ENCODE measurements at places on chromosomes 6 and 20.

GRCh38 chr6:167005350-167006159 is 6.4 kb downstream of the CEP43 start:
- no peak for DNase-seq

- DNase-seq: no peak
Observed at GRCh38 chr6:44036699-44037101, 90.6 kb downstream of the MRPL14 start.

DNA sequence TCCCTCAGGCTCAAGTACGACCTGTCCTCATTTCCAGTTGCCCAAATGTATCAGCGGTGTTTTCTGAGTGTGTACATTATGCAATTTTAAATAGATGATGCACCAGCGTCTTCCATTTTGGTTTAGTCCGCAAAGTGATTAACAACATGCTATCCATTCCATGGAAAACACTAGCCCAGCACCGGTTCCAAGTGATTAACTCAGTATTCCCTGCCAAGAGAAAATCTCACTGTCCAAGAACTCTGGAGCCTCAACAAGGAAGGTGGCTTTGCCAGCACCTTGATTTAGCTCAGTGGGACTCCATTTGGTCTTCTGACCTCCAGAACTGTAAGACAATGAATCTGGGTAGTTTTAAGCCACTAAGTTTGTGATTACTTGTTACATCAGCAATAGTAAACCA is 107.2 kb downstream of the FOXC1 start:
- DNase-seq: no peak

DNA sequence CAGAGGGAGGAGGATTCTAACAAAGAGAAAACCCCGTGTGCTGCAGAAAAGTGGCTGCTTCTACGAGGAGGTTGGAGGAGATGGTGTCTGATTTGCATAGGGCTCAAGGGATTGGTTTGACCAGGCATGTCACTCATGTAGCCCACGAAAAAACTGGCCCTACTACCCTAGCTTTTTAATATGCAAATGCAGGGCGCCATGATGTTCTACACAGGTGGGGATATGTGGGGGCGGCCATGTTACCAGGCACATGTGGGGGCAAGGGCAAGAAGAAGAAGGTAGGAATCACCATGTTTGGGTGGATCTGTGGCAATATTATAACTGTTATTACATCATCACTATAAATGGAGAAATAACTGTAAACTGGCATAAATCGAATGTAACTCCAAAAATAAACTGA is 9.9 kb downstream of the KIAA1755 start:
- no peak for DNase-seq

GRCh38 chr20:32675223-32675975 is 1.7 kb upstream of the C20orf203 start:
- DNase-seq: no peak

DNA sequence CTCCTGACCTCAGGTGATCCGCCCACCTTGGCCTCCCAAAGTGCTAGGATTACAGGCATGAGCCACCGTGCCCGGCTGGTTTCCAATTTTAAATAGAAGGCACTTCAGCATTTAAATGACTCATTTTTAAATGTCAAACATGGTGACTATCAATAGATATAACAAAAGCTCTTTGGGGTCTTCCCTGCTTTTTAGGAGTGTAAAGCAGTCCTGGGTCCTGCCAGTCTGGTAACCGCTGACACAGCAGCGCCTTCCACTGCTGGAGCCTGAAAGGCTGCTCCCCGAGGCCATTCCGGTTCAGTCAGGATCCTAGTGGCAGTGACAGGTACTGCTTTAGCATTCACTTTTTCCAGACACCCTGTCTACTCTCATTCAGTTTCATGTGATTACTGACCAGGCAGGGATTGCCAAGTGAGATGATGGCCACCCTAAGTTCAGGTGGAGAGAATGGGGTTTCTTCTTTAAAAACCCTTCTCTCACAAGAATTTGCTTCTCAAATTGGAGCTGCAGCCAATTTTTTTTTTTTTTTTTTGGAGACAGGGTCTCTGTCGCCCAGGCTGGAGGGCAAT is 5.1 kb downstream of the DIDO1 start:
- peak; percentile 83 for DNase-seq

DNA sequence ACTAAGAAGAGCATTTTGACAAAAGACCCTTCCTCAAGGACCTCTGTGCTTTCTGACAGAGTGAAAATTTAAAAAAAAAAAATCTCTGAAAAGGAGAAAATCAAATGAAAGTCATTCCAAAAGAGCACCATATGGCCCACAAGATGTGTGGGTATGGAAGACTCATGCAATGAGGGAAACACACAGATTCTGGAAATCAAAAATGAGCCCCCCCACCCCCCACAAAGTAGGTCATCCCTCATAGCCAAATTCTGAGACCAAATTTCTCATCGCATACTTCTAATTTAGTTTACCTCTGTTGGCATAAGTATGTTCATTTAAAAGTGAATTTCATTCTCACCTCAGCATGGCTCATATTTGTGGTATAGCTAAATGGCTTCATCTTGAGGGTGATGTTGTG is 181.3 kb upstream of the KCNQ5 start:
- DNase-seq: no peak
